ENCODE measurements at places on chromosomes 13 and 19. TPM values are rescaled to one million over a fixed set of nuclear protein-coding genes. Genes with fewer than 3 reads are reported as not detected.

- H3K27ac ChIP-seq: no peak overlapping the region
- H3K27me3 ChIP-seq: no peaks in the 10 kb centered on the region
- peaks cover 14% of the 10 kb centered on the region for H3K4me1 ChIP-seq
These were observed 512 bp downstream of the CC2D1A start for GRCh38 chr19:13906521-13906904.

GRCh38 chr19:38949580-38950367, 19.0 kb downstream of the MRPS12 start:
- no peaks in the 10 kb centered on the region for H3K36me3 ChIP-seq
- no peak overlapping the region for H3K4me3 ChIP-seq
- peaks cover 3% of the 10 kb centered on the region for H3K27me3 ChIP-seq
- H3K27ac ChIP-seq: no peak overlapping the region

- no peaks in the 10 kb centered on the region for H3K36me3 ChIP-seq
- no peak for DNase-seq
- no peaks in the 10 kb centered on the region for H3K4me1 ChIP-seq
- no peak overlapping the region for H3K4me3 ChIP-seq
- H3K27ac ChIP-seq: no peak overlapping the region
- H3K27me3 ChIP-seq: no peaks in the 10 kb centered on the region
These were observed 242.4 kb upstream of the TMTC4 start for GRCh38 chr13:100917011-100917410.

CEACAM7 gene
- total RNA-seq: not detected

CPAMD8 gene
- 24.2 TPM for total RNA-seq

- no peaks in the 10 kb centered on the region for H3K36me3 ChIP-seq
- peak; percentile 89 for DNase-seq
- no peaks in the 10 kb centered on the region for H3K27me3 ChIP-seq
- peaks cover 30% of the 10 kb centered on the region for H3K4me1 ChIP-seq
These were observed 57.1 kb downstream of the ALOX5AP start for GRCh38 chr13:30792285-30793000.

CACNG7 gene
- not detected for total RNA-seq

ZNF296 gene
- total RNA-seq: 2.1 TPM

TGFBR3L gene
- total RNA-seq: not detected

DNA sequence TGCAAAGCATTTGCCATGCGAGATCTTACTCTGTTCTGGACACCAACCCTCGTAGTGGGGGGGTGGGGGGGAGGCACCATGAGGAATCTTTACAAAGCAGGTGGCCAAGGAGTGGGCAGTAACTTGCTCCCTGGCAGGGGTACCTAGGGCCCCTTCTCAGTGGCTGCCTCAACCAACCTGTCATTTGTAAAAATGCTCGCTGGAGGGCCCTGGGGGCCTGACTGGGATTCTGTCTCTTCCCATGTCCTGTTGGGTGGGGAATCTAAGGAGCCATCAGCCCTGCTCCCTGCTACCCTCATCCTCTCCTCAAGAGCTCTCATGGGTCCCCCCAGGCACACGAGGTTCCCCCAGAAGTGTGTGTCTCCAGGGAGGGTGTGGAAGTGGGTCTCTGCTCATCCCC, 1.5 kb downstream of the KCNN1 start:
- H3K4me3 ChIP-seq: no peak overlapping the region
- no peaks in the 10 kb centered on the region for H3K27me3 ChIP-seq
- DNase-seq: no peak
- H3K27ac ChIP-seq: no peak overlapping the region
- no peaks in the 10 kb centered on the region for H3K4me1 ChIP-seq

- H3K27ac ChIP-seq: no peak overlapping the region
- no peak overlapping the region for H3K4me3 ChIP-seq
- no peaks in the 10 kb centered on the region for H3K4me1 ChIP-seq
- no peaks in the 10 kb centered on the region for H3K27me3 ChIP-seq
- no peaks in the 10 kb centered on the region for H3K36me3 ChIP-seq
- DNase-seq: no peak
These were observed 2.4 kb upstream of the ACTL9 start for GRCh38 chr19:8700956-8701355.

GRCh38 chr19:31073485-31074198, 275.6 kb downstream of the TSHZ3 start:
- peak; percentile 30 for DNase-seq
- no peak overlapping the region for H3K4me3 ChIP-seq
- no peaks in the 10 kb centered on the region for H3K36me3 ChIP-seq
- H3K27me3 ChIP-seq: no peaks in the 10 kb centered on the region
- H3K27ac ChIP-seq: peak overlapping the region; percentile 68
